CD4-positive, alpha-beta T cell treated with Interleukin-6 for 4 hours (primary cell): ENCODE measurements at places on chromosomes 6 and 20.

DNA sequence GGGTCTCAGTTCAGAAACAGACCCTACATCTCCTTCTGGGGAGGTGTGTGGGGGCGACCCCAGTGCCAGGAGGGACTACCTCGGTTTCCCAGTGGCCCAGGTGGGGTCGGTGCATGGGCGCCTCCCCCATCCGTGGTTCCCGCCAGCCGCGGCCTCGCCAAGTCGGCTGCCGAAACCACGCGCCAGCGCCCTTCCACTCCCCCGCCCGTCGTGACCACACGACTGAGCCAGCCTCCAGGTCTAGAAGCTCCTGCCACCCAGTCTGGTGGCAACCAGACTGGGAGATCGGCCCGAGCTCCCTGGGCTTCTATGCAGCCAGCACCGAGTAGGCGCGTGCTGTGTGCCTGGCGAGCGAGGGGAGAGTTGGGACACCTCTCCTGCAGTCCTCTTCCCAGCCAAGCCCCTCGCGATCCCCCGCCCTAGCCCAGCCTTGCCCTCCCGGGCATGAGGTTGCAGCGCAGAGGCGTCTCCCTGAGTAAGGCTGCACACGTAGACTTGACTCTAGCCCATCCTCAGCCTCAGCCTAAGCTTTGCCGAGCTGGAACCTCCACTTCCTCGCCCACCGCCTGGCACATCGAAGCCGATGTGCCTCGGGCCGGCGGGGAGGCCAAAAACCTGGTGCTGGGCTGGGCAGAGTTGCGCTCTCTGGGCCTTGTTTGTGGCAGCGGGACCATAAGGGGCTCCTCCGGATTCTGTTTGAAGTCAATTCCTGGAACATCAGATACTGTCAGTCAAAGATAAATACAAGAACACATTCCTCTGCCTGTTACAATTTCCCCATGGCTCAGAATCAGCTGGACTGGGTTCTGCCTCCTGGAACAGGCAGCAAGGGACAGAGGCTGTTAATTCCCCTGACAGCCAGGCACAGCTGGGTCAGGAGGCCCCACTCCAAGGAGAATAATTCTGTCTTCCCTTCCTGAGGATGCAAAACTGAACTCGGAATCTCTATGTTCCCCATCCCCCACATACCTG lies 1.5 kb upstream of the CPNE5 start:
- peak; percentile 54 for DNase-seq

GRCh38 chr20:2697768-2698167 lies 5.2 kb downstream of the EBF4 start:
- DNase-seq: no peak

- no peak for DNase-seq
Measured at GRCh38 chr6:105346052-105346451, 56.8 kb downstream of the PREP start.

- peak; percentile 57 for DNase-seq
Measured at GRCh38 chr6:52839124-52840055, 1.2 kb downstream of the GSTA5 start.

DNA sequence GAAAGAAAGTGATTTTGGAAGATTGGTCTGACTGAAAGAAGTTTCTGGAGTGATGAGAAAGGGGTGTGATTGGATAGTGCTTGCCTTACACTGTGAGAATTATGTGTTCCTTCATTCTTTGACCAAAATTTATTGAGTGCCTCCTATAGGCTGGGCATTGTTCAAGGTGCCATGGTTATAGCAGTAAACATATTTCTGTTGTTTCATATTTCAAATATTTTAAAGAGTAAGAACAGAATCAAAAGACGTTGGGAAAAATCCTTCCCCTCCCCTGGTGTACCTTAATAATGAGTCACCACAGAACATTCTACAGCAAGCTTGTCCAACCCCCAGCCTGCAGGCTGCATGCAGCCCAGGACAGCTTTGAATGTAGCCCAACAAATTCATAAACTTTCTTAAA lies 78.6 kb downstream of the GCLC start:
- no peak for DNase-seq

DNA sequence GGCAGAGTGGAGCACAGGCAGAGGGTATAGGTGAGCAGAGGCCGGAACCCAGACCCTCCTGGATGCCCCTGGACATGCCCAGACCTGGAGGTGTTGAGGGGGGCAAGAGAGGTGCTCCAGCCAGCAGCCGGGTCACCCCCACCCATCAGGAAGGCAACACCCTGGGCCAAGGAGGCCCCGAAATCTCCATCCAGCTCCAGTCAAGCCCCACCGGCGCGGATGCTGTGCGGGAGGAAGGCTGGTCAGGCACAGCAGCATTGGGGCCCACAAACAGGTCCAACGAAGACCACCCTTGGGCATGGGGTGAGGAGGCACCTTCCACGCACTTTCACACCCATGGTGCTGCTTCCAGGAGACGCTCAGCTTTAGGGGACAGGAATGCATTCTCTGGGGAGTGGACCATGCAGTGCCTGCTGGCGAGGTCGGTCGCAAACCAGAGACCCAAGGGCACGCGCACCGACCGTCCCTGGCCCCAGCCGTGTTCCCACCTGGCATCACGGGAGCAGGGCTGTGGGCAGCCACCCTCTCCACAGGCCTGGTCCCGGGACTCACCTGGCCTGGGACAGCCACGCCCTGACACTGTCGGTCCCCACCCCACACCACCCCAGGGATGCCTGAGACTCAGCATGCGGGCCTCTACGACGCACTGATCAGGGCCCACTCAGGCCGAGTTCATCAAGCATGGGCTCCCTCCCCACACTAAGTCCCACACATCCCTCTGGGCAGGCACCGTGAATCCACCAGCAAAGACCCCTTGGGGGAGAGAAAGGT lies 43.6 kb upstream of the ZBP1 start:
- peak; percentile 0 for DNase-seq

GRCh38 chr6:14824060-14824459 lies 421.8 kb upstream of the JARID2 start:
- no peak for DNase-seq

DNA sequence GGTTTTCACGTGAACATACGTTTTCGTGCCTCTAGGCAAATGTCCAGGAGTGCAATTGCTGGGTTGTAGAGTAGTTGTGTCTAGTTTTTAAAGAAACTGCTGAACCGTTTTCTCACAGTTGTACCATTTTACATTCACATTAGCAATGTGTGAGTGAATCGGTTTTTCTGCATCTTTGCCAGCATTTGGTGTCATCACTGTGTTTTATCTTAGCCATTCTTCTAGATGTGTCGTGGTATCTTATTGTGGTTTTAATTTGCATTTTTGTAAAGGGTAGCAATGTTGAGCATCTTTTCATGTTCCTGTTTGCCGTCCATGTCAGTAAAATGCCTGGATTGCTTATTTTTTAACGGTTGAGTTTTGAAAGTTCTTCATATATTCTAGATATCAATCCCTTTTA lies 10.2 kb downstream of the DOK5 start:
- DNase-seq: no peak

DNA sequence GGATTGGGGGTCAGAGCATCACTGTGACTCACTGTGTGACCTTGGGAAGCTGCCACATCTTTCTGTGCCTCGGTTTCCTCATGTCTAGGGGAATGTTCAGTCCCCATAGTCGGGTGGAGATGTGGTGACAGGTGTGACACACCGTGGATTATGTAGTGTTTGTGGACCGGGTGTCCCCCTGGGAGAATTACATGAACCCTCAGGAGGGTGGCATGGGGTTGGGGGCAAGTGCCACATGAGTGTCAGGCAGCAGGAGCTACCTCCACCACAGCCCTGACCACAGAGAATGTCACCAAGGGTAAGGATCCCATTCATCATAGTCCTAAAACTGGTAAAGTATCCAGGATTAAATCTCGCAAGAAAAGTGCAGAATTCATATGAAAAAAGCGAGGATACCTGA lies 23.2 kb downstream of the SUN5 start:
- no peak for DNase-seq

GRCh38 chr6:5250911-5251310 lies 9.8 kb downstream of the LYRM4 start:
- no peak for DNase-seq

DNA sequence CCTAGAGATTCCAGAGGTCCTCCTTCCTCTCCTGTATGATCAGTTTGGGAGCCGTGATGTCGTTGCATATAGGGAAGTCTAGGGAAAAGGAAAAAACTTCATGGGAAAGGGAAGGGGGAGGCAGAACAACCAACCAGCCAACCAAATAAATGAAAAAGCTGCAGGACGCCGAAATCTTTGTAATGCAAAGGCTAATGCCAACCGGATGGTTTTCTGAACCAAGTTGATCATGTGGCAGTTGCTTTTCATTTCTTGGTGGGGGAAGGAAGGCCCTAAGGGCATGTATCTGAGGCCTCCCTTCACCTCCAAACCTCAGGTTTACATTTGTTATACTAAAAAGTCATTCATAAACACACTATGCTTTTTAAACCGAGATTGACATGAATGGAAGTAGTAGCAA lies 167.2 kb downstream of the ARID1B start:
- DNase-seq: no peak

DNA sequence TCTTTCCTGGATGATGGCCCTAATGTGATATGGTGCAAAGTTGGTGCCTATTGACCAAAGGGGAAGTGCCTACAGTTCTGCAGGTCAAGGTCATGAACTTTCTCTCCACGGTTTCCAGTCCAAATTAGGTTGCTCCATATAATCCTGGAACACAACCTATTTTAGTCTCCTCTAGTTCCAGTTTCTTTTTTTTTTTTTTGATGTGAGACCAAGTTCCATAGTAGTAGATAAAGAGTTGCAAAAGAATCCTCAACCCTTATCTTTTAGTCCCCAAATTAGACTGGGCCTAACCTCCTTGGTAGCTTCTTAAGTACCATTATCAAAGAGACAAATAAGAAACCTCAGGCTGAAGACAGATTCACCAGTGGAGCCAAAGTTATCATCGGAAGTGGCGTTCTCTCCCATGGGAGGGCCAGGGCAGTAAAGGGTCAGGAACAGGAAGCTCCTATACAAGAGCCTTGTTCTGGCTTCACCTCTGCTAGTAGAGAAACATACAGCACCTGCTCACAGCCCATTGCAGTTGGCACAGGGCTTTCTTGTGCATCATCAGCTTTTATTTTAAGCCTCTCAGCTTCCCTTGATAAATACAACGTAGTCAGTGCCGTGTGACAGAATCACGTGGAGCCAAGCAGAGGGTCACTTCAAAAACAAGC lies 132.2 kb upstream of the RREB1 start:
- DNase-seq: no peak

DNA sequence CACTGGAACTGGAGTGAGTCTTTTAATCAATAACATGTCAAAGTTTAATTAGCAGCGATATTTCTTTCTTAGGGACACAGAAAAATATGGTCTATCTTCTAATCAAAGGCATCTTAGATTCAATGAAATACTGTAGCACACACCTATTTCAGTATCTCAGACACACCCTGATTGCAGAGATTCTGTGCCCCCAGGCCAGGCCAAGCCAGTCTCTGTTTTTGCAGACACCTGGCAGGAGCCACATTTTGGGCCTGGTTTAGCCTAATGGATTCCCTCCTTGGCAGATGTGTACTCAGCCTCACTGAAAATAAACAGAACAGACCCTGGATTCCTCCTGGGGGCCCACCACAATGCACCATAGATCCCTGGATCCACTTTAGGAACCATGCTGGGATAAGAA lies 74.8 kb downstream of the LRFN2 start:
- DNase-seq: no peak

DNA sequence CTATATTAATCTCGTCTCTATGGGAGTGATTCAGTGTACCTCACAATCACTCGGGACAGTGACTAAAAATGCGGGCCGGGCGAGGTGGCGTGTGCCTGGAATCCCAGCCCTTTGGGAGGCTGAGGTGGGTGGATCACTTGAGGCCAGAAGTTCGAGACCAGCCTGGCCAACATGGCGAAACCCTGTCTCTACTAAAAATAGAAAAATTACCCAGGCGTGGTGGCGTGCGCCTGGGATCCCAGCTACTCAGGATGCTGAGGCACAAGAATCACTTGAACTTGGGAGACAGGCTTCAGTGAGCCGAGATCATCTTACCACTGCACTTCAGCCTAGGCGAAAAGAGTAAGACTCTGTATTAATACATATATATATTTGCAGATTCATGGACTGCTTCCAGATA lies 17.4 kb downstream of the POPDC3 start:
- no peak for DNase-seq

DNA sequence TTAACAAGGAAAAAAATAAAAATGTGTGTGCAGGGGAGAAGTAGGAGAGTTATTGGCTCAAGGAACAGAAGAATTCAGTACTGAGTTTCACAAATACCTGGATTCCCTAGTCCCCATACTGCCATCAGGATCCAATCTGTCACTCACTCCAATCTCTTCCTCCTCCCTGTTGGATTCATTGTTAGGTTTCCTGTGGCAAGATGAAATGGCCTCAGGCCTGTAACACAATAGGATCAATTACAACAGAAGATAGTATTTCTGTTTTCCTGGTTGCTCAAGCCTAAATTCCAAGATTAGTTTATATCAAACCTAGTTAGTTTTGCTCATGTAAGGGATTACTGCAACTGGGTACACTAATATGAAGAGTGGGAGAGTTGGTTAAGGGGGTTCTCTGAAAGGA lies 24.4 kb downstream of the HCRTR2 start:
- DNase-seq: no peak

DNA sequence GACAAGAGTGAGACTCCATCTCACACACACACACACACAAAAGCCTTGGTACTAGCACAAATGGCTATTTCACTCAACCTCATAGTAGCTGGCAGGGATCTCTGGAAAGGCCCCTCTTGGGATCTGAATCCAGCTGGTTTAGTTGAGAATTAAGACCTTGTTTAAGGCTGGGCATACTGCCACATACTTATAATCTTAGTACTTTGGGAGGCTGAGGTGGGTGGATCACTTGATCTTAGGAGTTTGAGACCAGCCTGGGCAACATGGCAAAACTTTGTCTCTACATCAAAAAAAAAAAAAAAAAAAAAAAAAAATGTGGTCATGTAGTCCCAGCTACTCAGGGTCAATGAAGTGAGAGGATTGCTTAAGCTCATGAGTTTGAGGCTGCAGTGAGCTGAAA lies 628.3 kb downstream of the MMUT start:
- no peak for DNase-seq

GRCh38 chr6:7785243-7786035 lies 59.5 kb downstream of the BMP6 start:
- DNase-seq: no peak

- no peak for DNase-seq
Measured at GRCh38 chr20:8271727-8272126, 139.7 kb downstream of the PLCB1 start.

GRCh38 chr6:64553249-64553786 lies 917.7 kb downstream of the PHF3 start:
- DNase-seq: no peak

DNA sequence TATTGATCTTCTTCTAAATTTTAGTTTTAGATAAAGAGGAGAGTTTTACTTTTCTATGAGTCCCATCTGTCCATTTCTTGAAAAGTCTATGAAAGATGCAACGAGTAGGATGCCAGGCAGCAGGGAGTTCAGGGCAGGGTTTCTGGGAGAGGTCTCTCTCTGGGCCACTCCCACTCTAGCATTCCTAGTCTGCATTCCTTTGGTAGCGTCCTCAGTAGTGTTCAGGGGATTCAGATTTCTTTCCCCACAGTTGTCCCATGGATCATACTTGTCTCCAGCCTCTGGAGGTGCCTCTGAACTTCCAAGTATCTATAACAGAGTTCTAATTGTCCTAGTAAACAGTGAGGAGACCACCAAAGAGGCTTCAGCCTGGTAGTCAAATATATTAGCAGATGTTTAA lies 225.3 kb downstream of the RIMS1 start:
- DNase-seq: no peak
